Stimulated activated CD4-positive, alpha-beta T cell treated with anti-CD3 and anti-CD28 coated beads, Interleukin-4, amount 100 ng/mL, for 4 hours (primary cell): ENCODE measurements at places on chromosomes 6 and 20.

DNA sequence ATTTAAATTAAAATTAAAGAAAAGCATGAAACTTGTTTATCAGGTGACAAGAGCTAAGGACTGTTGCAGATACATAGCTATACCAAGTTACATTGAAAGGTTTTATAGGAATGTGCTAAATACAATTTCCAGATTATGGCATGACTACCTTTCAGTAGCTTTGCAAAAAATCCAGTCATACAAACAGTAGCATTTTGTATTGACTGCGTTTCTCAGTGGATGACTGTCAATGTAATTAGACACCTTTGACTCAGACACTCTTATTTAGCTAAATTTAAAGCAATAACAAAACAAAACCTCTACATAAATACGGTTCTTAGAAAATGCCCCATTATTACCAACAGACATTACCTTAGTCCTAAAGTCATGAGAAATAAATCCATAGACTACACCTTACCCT lies 275.8 kb upstream of the RUNX2 start:
- no peak for DNase-seq

DNA sequence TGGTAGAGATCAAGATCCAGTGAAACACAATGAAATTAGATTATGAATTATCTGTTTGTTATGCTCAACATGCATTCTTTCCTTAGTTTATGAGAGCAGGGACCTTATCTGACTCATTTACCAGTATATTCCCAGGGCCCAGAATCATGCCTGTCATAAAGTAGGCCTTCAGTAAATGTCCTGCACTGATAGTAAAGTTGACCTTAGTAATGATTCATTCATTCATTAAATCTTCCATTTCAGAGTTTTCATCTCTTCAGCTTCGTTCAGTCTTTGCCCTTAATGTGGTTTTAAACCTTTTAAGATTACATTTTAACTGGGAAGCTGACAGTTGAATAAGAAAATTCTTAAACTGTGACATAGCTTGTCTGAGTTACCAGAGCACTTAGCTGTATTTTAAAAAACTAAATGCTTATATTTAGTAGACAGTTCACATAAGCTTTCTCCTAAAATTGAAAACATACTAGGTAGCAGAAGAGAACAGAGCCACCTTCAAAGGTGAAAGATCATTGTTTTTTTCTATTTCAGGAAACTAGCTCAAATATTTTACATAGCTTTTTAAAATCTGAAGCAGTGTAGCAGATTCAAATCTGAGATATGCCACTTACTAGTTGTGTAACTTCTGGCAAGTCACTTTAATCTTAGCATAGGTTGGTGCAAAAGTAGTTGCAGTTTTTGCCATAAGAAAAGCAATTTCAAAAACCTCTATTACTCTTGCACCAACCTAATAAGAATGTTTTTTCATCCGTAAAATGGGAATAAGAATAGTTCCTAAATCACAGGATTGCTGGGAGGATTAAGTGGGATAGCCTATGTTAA lies 41.4 kb downstream of the MCM8 start:
- DNase-seq, result no peak

GRCh38 chr6:56955171-56956155 lies 556 bp downstream of the BEND6 start:
- DNase-seq, result peak; percentile 64

- DNase-seq, result no peak
Observed at GRCh38 chr20:4134861-4135379, 119.6 kb upstream of the RNF24 start.

DNA sequence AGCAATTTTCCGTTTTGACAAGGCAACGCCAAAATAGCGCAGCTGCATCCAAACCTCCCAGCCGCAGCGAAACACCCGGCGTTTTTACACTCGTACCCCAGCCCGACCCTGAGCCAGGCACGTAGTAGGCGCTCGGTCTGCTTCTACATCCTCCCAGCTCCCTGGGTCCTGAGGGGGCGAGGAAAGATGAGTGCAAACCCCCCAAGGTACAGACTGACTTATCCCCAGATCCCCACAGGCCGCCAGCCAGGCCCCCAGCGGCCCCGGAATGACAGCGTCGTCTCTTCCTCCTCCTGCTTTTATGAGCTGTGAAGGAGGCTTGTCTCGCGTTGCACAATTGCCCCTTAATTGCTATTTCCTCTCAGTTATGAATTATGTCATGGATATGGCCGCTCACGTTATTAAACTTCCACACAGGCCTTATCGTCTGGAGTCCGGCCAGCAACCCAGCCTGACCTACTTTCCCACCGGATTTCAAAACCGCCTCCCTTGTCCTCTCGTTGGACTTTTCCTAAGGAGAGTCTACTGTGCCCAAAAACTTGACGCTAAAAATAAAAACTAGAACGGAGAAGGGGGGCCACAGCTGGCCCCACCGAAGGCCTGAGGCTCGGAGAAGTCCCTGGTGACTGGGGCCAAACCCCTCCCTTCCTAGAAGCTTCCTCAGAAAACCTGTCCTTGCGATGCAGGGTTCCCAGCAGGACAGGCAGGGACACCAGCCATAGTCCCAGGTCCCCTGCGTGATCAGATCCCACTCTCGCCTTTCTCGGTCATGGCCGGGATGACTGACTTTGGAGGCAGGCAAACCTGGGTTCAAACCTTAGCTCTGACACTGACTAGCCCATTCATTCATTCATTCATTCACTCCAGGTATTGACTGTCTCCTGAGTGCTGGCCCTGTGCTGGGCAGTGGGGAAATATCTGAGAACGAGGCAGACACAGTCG lies 130.9 kb upstream of the PTPN1 start:
- DNase-seq, result no peak

GRCh38 chr6:105791583-105792318 lies 294.4 kb upstream of the PRDM1 start:
- DNase-seq, result no peak

GRCh38 chr6:39051399-39052122 lies 3.0 kb downstream of the GLP1R start:
- DNase-seq, result no peak

DNA sequence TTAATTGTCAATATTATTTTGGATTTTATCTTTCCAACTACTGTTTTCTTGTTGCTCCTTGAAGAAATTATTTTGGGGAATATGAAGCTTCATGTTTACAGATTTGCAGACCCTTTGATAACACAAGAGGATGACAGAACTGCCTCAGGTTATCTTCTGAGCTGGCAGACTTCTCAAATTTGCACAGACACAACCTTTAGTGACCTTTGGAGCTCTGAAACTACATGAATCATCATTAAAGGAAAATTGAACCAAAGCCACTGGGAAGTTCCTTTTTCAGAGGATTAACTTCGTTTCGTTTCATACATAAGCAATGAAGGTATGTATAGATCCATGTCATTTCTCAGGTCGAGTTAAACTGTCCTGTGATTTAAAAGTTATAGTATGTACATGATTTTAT lies 85.9 kb downstream of the FBXO5 start:
- DNase-seq, result no peak

DNA sequence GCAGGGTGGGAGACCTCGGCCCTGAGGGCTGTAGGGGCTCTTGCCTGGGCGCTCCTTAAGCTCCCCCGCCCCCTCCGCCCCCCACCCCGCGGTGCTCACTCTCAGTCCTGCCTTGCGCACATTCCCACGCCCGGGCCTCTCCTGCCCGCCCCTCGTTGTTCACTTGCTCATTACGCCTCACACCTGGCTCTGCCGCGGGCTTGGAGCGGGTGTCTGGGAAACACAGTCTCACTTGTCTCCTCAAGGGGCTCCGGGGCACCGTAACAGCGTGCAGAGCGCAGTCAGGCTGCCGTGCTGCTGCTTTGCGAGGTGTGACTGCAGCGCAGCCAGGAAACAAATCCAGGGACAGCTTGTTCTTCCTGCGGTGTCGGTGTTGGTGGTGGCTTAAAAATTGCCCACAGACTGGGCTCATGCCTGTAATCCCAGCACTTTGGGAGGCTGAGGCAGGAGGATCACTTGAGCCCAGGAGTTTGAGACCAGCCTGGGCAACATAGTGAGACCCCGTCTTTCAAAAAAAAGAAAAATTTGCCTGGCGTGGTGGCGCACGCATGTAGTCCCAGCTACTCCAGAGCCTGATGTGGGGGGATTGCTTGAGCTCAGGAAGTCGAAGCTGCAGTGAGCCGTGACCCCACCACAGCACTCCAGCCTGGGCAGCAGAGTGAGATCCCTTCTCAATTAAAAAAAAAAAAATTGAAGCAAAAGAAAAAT lies 4.6 kb downstream of the NPBWR2 start:
- no peak for DNase-seq

- DNase-seq, result no peak
Observed at GRCh38 chr20:62352402-62353288, 14.5 kb downstream of the LAMA5 start.

DNA sequence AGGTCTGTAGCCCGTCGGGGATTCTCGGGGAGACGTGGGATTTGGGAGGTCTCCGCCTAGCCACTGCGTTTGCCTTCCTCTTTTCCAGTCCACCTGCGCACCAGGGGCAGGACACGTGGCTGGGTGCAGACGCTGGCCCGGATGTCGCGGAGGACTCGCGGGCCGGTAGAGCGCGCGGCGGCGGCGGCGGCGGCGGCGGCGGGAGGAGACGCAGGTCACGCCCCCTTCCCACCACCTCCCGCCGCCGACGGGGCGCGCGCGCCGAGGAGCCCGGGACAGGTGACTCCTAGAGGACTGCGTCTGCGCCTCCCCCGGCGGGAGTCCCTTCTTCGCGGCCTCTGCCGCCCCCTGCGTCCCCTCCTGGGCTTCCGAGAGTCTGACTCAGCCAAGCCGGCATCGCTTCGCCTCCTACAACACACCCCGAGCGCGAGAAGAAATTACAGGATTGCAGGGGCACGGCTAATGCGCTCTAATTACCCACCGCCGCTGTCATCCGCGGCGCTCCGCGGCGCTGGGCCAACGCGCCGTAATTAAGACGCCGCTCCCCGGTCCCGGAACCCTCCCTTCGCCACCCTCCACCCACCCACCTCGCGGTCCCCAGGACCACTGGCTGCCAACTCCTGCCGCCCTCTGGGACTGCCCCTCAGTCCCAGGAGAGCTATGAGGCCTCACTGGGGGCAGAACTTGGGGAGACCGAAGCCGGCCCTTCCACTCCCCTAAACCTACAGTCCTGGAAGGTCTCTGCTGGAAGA lies 124.5 kb downstream of the MRPL14 start:
- DNase-seq, result peak; percentile 77

DNA sequence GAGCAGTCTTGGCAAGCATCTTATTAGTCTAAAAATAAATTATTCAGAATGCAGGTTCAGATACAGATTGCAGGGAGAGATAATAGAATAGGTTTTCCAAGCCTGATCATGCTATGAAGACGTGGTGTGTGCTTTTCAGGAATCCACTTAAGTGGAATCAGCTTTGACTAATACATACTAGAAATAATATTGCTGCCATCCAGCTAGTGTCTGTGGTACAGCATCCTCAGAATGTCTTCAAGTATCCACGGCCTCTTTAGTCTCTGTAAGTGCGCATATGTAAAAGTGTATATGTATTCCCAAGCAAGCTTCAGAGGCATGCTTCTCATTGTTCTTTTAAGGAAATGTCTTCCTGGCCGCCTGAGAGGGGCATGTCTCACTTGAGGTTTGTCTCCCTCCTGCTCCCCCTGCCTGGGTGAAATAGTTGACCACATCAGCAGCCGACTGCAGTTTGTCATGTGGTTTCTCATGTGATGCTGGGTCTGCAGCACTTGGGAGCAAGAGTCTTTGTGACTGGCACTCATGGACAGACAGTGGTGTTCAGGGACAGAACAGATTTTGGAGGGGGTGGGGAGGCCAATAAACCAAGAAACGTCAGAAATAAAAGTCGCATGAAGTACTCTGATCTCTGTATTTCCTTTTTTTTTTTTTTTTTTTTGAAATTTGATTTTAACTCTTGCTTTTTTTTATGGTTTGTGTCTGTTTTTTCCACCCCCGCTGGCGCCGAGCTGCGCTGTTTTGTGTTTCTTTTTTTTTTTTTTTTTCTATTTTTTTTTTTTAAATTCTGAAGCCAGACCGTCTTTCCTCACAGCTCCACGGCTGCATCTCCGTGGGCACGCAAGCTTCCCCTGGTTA lies 150.8 kb downstream of the PRL start:
- DNase-seq, result no peak

DNA sequence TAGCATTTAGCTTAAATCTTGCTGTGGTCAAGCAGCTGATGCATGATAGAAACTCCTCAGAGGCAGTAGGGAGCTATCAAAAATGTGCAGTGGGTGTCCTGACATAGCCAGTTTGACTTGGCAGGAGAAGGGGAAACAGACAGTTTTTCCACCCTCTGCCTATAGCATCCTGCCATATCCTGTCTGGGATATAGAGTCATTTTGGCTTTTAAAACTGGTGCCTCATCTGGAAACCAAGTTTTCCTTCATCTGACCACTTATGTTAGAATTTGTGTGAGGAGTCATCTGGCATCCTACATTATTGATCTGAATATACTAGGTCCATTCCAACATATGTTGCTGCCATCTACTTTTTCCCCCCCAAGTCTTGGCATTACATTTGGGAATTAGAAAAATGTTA lies 284.1 kb downstream of the CD109 start:
- no peak for DNase-seq

DNA sequence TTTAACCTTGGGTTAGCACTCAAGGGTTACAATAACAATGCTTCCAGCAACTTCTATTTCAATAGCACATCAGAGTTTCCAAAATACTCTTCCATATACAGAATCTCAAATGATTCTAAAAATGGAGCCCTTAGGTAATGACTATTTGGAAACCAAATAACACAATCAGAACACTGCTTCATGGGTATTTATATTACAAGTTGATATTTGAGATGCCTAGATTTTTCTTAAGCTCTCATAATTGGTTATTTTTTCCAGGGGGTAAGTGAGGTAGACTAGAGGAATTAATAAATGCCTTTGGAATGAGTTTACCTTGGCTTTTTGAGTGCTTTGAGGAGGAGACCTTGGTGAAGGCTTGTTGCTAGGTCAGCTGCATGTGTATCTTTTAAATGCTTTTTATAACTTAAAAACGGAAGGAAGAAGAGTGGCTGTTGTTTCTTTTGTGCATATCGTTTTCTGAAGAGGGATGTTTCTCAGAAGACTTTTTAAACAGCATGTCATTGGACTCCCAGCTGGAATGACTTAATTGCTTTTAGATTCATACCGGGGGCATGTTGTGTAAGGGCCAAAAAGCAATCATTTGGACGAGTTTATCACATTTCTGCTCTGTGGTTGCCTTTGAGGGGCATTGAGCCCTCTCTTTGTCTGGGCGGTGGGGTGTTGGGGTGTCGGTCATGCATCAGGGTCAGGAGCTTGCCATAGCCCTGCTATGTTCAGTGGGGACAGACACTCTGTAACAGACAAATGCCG lies 186.0 kb downstream of the DTNBP1 start:
- DNase-seq, result no peak

GRCh38 chr20:38434301-38434741 lies 807 bp downstream of the SNHG17 start:
- peak; percentile 25 for DNase-seq

DNA sequence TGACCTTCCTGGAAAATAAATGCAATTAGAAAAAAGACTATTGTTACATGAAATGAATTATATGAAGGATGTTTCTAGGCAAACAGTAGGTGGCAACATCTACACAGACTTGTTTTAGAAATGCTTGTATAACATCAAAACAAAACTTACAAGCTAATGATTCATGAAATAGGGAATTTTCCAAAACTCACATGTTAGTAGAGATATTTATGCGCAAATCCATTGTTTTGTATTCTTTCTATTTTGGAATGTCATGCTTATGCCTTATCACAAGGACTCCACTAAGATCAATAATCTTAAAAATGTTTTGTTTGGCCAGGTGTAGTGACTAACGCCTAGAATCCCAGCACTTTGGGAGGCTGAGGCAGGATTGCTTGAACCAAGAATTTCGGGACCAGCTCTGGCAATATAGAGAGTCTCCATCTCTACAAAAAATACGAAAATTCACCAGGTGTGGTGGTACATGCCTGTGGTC lies 32.3 kb upstream of the LGSN start:
- DNase-seq, result no peak
